ENCODE measurements at places on chromosomes 13 and 19. TPM values are rescaled to one million over a fixed set of nuclear protein-coding genes. Genes with fewer than 3 reads are reported as not detected.

Gene ZNF260
- total RNA-seq = 12.9 TPM

- H3K36me3 ChIP-seq = peaks cover 48% of the 10 kb centered on the region
- DNase-seq = no peak
- H3K27ac ChIP-seq = peak overlapping the region; percentile 32
- H3K27me3 ChIP-seq = no peaks in the 10 kb centered on the region
Measured at GRCh38 chr13:51457086-51457815, 4.4 kb upstream of the INTS6 start.

GRCh38 chr13:88656751-88657150 is 985.6 kb downstream of the SLITRK5 start:
- H3K27ac ChIP-seq = no peak overlapping the region
- DNase-seq = no peak
- H3K4me1 ChIP-seq = no peaks in the 10 kb centered on the region
- H3K4me3 ChIP-seq = no peak overlapping the region

GRCh38 chr13:43297967-43298678 is 274.7 kb downstream of the DNAJC15 start:
- no peaks in the 10 kb centered on the region for H3K36me3 ChIP-seq
- H3K4me3 ChIP-seq = no peak overlapping the region
- no peak overlapping the region for H3K27ac ChIP-seq

GRCh38 chr19:18776288-18776594 is 14.9 kb downstream of the COMP start:
- no peak overlapping the region for H3K4me3 ChIP-seq
- H3K27me3 ChIP-seq = peaks cover 1% of the 10 kb centered on the region
- peaks cover 4% of the 10 kb centered on the region for H3K4me1 ChIP-seq
- no peak for DNase-seq

Gene FGF14
- not detected for total RNA-seq

Gene CYP4F3
- not detected for total RNA-seq

DNA sequence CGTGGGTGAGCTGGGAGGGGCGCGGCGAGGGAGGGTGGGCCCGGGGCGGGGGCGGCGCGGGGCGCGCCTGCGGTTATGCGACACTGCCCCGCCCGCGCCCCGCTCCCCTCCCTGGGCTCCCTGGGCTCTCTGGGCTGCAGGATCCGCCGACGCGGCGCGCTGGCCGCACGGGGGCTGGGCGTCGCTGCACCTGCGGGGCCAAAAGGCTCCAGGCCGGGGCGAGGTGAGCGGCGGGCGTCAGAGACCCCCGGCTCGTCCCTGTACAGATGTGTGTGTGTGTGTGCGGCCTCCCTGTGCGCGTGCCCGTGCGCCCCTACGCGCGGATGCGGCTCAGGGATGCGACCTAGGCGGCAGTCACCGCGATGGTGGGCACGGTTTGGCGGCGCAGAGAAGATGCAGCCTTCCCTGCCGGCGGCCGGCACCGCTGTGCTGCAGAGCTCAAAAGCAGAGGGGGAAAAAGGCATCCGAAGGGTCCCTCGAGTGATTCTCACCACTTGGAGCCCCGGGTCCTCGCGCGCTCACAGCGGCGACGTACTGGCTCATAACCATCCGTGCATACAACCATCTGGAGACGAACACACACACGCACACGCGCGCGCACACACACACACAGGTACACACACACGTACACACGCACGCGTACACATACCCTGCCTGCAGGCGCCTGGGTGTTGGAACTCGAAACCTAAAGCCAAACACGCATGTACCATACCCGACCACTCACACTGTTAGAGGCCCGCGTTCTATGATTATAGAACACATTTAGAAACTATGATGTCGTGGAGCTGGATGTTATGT is 709 bp downstream of the ATP8A2 start:
- no peaks in the 10 kb centered on the region for H3K36me3 ChIP-seq
- H3K27me3 ChIP-seq = peaks cover 78% of the 10 kb centered on the region
- H3K27ac ChIP-seq = no peak overlapping the region
- H3K4me3 ChIP-seq = no peak overlapping the region

DNA sequence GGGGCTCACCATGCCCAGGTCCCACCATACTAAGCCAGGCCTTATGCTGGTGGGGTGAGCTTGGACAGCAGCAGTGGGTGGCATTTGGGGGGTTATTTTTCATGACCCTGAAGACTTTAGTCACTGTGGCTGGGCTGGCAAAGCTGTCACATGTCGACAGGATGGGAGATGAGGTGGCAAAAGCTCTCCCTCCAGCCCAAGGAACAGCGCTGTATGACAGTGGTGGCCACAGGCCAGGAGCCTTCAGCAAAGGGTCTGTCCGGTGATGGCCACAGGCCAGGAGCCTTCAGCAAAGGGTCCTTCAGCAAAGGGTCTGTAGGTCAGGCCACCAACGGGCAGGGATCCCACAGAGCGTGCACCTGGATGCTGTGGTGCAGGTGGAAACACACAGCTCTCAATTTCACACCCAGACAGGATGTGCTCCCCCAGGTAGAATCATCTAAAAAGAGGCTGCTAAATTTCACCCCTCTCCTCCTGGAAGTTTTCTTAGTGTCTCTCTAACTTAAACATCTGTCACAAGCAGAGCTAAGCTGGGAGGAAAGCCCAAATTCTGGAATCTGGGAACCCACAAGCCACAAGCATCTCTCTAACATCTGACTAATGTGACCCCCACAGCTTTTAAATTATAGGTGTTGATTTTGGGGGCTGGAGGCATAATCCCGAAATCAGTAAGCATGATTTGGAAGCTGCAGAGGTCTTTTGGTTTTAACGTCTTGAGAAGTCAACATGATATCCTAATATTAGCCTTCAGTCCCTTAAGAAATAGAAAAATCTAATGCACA is 23.0 kb downstream of the COL4A1 start:
- DNase-seq = no peak
- peaks cover 2% of the 10 kb centered on the region for H3K27me3 ChIP-seq
- no peaks in the 10 kb centered on the region for H3K36me3 ChIP-seq

DNA sequence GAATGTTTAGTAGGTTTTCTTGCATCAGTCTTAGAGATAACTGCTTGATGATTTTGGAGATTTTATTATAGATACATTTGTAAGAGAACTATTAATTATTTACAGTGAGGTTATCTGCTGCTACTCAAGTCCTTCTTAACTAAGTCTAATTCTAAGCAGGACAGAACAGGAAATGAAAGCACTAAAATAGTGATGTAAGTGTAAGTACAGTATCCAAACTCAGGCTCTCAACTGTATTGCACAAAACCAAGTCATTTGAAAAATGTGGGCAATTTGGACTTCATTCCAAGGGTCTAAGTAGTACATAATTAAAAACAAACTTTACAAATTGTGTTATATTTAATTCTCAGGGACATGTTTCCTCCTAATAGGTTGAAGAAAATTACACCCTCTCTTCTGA is 417.1 kb downstream of the ITGBL1 start:
- H3K27ac ChIP-seq = no peak overlapping the region
- H3K4me3 ChIP-seq = no peak overlapping the region
- H3K27me3 ChIP-seq = peaks cover 5% of the 10 kb centered on the region
- DNase-seq = no peak
- H3K4me1 ChIP-seq = no peaks in the 10 kb centered on the region
- no peaks in the 10 kb centered on the region for H3K36me3 ChIP-seq

DNA sequence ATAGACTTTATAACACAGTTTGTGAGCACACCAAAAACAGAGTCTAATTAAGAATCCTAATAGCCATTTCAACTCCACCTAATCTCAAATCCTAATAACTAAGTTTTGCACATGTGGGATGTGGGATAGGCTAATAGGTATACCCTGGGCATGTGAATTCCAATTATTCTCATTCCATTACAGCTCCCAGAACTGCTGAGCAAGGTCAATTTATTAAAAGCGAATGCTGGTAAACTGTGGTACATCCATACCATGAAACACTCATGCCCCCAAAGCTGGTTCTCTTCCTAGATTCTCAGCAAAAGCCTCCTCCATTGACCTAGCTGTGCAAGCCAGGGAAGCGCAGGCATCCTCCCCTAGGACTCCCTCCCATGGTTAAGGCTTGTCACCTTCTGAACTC is 113.8 kb downstream of the USP12 start:
- no peak for DNase-seq
- no peak overlapping the region for H3K4me3 ChIP-seq
- peaks cover 4% of the 10 kb centered on the region for H3K36me3 ChIP-seq
- H3K27me3 ChIP-seq = no peaks in the 10 kb centered on the region
- peaks cover 23% of the 10 kb centered on the region for H3K4me1 ChIP-seq

DNA sequence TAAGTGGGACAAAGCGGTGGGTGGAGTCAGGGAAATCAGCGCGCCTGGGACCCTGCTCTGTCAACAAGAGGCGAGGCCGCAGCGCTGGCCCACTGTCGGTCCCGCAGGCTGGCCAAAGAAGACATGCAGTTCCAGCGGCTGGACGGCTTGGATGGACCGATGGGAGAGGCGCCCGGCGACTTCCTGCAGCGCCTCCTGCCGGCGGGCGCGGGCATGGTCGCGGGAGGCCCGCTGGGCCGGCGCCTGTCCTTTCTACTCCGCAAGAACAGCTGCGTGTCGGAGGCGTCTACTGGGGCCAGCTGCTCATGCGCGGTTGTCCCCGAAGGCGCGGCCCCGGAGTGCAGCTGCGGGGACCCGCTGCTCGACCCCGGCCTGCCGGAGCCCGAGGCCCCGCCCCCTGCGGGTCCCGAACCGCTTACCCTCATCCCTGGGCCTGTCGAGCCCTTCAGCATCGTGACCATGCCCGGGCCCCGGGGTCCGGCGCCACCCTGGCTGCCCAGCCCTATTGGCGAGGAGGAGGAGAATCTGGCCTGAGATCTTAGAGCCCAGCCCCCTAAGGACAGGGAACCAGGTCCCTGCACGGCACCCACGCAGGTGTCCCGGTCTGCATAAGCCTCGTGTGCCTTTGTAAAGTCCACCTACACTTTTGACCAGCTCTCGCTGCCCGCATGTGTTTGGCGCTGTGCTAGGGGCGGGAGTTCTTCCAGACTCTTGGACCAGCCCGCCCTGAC is 6.1 kb downstream of the BEST2 start:
- H3K27me3 ChIP-seq = peaks cover 9% of the 10 kb centered on the region
- H3K27ac ChIP-seq = no peak overlapping the region
- DNase-seq = peak; percentile 86

Gene UBE2L5
- not detected for total RNA-seq

GRCh38 chr19:595326-596262 is 5.9 kb downstream of the HCN2 start:
- no peak overlapping the region for H3K4me3 ChIP-seq
- H3K4me1 ChIP-seq = no peaks in the 10 kb centered on the region
- no peaks in the 10 kb centered on the region for H3K36me3 ChIP-seq
- no peak for DNase-seq
- H3K27ac ChIP-seq = no peak overlapping the region
- peaks cover 14% of the 10 kb centered on the region for H3K27me3 ChIP-seq

Gene NKG7
- total RNA-seq = 263 TPM

GRCh38 chr19:21680671-21681070 is 86.7 kb downstream of the ZNF100 start:
- no peaks in the 10 kb centered on the region for H3K4me1 ChIP-seq
- H3K4me3 ChIP-seq = no peak overlapping the region

Gene LYL1
- total RNA-seq = 3.7 TPM

Gene RNF113B
- not detected for total RNA-seq

DNA sequence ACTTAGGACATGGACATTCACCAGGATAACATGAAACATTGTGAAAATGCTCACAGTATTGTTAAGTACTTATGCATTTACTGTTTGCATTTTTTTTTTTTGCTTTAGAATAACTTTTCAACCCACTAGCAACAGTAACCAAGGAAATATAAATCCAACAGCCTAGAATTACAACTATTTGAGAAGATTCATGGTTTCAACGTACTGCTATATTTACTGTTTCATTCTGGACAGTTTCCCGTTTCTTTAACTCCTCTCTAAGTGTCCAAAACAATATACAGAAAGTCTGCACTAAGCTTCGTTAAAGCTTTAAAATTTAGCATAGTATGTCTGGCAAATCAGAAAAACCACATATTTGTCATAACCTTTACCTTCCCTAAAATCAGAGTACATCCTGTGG is 2.7 kb downstream of the SMAD9 start:
- H3K27me3 ChIP-seq = peaks cover 65% of the 10 kb centered on the region
- no peak for DNase-seq
- no peak overlapping the region for H3K4me3 ChIP-seq
- no peaks in the 10 kb centered on the region for H3K36me3 ChIP-seq

- DNase-seq = no peak
- H3K27me3 ChIP-seq = peaks cover 3% of the 10 kb centered on the region
- H3K4me1 ChIP-seq = peaks cover 11% of the 10 kb centered on the region
- no peak overlapping the region for H3K4me3 ChIP-seq
Measured at GRCh38 chr13:21006141-21007005, 55.0 kb downstream of the LATS2 start.

DNA sequence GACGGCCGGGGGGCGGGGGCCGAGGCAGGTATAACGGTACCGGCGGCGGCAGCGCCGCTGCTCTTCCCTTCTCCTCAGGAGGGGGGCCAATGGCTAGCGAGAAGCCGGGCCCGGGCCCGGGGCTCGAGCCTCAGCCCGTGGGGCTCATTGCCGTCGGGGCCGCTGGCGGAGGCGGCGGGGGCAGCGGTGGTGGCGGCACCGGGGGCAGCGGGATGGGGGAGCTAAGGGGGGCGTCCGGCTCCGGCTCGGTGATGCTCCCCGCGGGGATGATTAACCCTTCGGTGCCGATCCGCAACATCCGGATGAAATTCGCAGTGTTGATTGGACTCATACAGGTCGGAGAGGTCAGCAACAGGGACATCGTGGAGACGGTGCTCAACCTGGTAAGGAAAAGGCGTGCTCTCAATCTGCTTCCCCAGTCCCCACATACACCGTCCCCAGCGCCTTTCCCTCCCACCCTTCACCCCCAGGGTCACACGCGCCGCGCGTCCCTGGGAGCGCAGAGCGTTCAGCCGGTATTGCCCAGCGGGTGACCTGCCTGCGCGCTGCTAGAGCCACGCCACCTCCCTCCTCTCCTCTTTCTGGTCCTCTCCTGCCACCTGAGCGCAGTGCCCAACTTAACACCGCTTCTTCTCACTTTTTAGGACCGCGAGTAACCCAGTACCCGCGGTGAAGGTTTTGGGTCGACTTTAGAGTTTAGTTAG is 814 bp downstream of the NBEA start:
- H3K27me3 ChIP-seq = peaks cover 43% of the 10 kb centered on the region
- H3K36me3 ChIP-seq = no peaks in the 10 kb centered on the region
- peak overlapping the region; percentile 81 for H3K4me3 ChIP-seq
- H3K4me1 ChIP-seq = peaks cover 10% of the 10 kb centered on the region

GRCh38 chr13:112261924-112262323 is 114.2 kb upstream of the SPACA7 start:
- no peak overlapping the region for H3K4me3 ChIP-seq
- H3K4me1 ChIP-seq = no peaks in the 10 kb centered on the region
- H3K27me3 ChIP-seq = peaks cover 14% of the 10 kb centered on the region
- no peaks in the 10 kb centered on the region for H3K36me3 ChIP-seq
- DNase-seq = no peak

All from activated naive CD8-positive, alpha-beta T cell treated with anti-CD3 and anti-CD28 coated beads, Interleukin-2, amount 10 ng/mL, durations not matched to agents 7 days and 5 days (primary cell).